CD8-positive, alpha-beta memory T cell (primary cell): ENCODE measurements at places on chromosomes 12 and 14.

DNA sequence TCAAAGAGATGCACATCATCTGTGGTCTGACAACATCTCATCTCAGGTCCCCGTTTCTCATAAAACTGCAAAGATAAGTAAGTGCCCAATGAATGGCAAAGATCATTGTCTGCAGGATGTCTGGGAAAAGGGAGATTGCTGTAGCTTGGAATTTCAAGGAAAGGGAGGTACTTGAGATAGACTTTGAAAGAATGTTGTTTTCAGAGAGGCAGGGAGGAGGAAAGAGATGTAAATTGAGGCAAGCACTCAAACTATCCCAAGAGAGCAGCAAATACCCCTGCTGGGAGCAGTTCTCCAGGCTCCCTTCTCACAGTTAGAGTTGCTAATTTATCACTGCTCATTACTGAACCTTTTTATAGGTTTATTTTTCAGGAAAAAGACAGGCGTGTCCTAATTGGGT, 107.1 kb downstream of the MYRFL start:
- no peak for DNase-seq

DNA sequence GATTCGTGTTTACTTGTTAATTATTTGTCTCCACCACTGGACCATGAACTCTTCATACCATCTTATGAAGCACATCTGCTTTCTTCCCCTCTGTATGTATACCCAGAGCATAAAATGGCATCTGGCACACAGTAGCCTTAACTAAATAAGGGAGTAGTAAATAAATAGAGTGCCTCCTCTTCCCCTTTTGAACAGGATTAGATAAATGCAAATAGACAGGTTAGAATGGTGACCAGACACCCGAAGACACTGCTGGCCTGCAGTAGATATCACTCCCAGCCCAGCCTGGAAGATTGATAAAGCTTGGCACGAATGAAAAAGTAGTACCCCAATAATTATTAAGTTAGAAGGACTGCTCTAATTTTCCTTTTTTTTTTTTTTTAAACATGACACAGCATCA, 6.9 kb downstream of the GALNT4 start:
- no peak for DNase-seq

DNA sequence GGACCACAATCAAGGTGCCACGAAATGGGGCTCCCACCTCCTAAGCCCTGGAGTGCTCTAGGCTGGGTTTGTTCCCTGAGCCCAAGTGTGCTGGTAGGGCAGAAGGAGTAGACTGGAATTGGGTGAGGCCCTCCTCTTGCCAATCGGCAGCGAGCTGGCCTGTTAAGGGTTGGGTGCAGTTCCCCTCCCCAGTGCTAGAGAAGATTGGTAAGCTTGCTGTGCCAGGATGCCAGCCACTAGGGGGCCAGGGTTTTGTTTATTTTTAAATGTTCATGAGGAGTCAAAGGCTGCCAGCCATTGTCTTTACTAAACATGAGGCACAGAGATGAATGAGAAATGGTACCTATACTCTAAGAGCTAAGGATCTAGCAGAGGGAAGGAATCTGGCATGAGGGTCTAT, 79.7 kb downstream of the SPTB start:
- no peak for DNase-seq

- no peak for DNase-seq
These were observed 13.2 kb upstream of the INF2 start for GRCh38 chr14:104676130-104676693.

GRCh38 chr12:102454808-102455760, 25.3 kb downstream of the IGF1 start:
- no peak for DNase-seq

DNA sequence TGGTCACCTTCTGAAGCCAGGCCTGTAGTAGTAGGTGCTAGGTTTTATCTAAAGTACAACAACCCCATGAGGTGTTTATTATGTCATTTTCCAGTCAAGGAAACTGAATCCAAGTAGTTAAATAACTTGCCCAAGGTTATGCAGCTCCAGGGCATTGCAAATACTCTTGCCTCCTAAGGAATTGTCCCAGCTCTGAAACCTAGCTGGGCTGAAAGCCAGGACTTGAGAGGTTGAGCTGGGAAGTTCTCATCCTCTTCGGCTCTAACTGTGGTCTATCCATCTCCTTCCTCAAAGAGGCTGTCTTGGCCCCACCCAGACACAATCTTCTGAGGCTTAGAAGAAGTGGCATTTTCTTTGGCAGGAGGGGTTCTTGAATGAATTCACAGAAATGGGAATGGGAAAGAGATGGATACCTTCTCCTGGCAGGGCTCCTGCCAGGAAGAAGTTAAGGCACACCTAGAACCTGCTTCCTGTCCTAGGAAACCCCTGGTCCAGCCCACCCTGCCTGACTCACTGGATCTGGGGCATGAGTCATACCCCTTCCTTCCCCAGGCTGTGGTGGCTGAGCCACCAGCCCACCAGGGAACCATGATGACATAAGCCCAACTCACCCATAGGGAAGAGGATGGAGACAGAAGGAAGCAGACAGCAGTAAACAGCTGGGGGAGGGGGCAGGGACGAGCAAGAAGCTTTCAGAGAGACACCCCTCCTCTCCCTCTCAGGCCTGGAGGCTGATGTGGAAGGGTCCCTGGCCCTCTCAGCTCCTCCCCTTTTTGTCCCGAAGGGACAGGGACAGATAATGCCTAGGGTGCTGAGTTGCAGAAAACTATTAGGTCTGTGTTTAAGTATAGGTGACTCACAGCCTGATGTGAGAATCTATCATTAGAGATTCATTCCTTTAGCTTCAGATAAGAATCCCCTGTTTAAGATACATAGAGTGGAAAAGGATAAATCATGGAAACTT, 2.1 kb upstream of the PLEK2 start:
- DNase-seq, result no peak

GRCh38 chr14:72512925-72513324, 381.0 kb downstream of the DPF3 start:
- no peak for DNase-seq

DNA sequence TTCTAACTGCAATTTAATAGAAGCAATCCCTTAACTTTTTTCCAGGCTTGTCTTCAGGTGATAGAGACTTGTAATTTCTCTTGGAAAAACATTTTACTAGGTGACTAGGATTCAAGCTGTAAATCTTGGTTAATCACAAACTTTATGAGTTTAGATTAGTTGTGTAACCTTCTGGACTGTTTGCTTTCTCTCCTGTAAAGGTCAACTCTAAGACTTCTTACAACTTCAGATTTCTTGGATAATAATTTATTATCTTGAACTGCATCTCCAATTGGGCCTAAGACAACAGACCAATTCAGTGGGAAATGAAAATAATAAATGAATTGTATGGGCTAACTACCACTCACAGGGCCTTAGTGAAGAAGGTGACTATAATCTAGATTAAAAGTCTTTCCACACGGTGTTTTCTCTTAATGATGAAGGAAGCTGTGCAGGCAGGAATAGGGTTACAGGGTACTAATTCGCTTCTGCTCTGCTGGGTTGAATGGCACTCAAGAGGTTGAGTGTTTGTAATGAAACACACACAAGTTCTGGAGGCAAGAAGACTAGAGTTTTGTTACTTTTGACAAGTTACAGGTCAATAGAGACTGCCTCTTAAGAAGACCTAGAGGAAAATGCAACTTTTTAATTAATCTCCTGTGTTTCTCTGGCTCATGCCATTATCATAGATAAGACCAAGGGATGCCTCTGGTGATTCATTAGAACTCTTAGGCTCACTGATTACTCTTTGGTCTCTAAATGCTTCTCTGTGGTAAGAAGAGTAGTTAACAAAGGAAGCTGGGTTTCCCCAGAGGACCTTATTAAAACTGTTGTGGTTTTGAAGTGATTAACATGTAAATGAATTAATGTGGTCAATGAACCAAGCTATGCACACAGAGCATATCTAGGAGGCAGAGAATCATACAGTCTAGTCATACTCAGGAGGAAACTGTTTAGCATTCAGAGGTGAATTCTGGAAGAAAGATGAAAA, 30.0 kb upstream of the OR4E1 start:
- DNase-seq, result no peak

- no peak for DNase-seq
These were observed 13.7 kb downstream of the OR6J1 start for GRCh38 chr14:22630486-22630885.

DNA sequence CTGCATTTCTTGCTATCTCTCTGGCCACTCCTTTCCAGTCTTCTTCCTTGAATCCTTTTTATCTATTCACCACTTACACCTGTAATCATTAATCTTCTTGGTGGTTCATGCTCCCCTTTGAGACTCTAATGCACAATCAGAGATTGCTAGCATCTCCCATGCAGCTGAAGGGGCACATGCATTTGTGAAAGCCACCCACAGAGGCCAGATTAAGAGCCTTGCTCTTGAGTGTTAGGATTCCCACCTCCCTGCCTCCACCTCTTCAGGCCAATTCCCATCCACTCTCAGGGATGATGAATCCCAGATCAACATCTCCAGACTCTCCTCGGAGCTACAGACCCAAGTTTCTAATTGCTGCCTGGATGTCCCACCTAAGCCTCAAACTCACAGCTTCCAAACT, 19.4 kb upstream of the KRT18 start:
- DNase-seq, result no peak

DNA sequence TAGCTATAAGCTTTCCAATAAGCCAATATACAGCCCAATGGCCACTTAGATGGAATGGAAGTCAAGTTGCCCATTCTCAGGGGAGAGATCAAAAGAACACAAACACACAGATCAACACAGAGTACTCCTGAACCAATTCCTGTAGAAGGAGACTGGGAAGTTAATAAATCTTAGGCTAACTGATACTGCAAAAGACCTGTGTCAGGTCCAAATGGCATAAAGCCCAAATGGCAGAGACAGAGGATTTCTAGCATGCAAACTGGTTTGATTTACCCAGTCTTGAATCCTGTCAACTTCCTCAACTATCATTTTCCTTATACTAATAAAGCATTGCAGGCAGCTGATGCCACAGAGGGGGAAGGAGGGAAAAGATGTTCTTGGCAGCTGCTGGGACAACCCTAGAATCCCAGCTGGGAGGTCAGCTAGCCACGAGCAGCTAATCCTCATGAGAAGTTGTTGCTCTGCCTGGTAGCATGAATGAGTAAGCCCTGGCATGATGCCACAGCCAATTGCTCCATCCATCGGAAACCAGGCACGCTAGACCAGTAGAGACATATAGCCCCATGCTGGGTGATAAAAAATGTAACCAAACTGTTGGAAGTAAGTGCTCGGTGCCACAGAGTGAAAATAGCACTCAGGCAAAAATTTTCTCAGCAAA, 26.2 kb downstream of the ANG start:
- no peak for DNase-seq

DNA sequence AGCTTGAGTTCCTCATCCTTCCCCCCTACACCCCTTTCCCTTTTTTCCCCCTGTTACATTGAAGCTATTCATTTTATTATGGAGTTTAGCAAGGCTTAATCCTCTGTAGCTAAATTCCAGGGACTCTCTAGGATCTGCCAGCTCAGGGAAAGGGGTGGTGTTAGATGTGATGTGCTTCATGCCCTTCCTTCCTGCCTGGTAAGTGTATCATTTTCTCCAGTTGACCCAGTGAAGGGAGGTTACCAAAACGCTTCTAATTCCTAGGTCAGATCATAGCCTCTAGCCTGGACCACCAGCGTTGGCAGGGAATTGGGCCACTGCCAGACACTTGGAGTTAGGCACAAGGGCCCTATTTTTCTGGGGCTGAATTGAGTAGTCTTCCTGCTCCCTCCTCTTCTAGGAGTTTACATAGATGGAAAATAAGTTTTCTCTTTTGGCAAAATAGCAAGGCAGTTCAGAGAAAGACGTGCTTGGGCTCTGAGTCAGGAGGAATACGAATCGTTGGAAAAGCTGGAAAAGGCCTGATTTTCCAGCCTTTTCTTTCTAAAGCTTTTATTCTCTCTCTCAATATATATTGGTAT, 88.3 kb downstream of the NPAS3 start:
- no peak for DNase-seq

GRCh38 chr12:22657538-22657937, 32.6 kb downstream of the ETNK1 start:
- DNase-seq, result no peak

GRCh38 chr14:60648249-60648933, 886 bp downstream of the SIX1 start:
- no peak for DNase-seq

DNA sequence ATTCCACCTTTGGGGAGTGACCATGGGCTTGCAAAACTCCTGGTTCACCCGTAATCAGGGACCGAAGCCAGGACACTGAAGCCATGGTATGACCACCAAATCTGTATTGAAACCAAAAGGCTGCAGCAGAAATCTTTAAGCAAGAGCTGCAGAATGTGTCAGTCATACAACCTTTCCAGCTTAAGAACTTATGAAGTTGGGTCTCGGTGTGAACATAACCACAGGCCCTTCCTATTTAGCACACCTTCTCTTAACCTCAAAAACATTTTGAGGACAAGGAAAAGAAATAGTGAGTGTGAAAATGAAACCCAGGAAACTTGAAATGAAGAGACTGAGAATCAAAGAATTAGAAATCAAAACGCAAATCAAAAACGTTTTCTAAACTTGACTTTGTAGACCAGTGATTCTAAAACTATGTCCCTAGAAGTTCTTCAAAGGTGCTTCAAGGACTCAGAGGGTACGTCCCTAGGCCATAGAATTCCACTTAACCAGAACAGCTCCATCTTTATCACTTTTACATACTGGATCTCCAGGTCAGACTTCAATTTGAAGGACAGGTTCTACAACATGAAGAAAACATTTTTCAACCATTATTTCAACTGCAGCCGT, 231.6 kb upstream of the GRIP1 start:
- DNase-seq, result no peak

- DNase-seq, result no peak
These were observed 651.6 kb upstream of the LRFN5 start for GRCh38 chr14:40955131-40955505.

GRCh38 chr12:100267603-100268281, 765 bp downstream of the SCYL2 start:
- DNase-seq, result no peak

DNA sequence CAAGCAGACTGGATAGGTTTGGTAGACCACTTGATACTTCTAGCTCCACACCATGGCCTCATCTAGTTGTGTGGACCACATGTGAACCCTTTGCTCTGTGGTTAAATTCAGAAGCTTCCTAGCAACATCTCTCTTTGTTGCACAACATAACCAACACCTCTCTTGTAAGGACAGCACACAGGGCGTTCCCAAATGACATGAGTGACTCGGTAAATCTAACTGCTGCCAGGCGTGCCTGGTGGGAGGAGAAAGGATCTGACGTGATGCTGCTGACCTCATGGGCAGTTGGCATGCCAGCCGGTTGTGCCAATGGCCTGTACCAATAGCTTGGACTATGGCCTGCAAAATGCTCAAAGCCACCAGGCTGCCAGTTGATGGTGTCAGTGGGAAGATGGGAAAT, 93.8 kb downstream of the CPSF2 start:
- DNase-seq, result no peak

DNA sequence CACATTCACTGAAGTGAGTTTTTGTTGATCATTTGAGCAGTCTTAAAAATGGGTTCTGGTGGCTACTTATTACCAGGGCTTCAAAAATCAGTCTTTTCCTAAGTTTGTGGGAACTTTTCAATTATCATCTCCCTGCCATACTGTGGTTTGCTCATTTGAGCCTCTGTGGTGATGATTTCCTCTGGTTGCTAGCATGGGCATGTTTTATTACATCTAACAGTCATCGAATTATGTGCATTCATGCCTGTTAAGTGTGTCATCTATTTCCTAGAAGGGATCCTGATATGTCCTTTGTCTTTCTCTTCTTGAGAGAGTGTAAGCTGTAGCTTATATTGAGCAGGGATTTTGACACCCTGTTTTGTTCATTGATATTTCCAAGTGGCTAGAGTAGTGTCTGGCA, 116.8 kb downstream of the WIF1 start:
- DNase-seq, result no peak
